ENCODE measurements at places on chromosomes 3 and 15.
A peak's percentile ranks its signal among the peaks of the same experiment; 100 is the strongest.

GRCh38 chr15:60460931-60461330 is 18.0 kb downstream of the ICE2 start:
- DNase-seq: no peak

DNA sequence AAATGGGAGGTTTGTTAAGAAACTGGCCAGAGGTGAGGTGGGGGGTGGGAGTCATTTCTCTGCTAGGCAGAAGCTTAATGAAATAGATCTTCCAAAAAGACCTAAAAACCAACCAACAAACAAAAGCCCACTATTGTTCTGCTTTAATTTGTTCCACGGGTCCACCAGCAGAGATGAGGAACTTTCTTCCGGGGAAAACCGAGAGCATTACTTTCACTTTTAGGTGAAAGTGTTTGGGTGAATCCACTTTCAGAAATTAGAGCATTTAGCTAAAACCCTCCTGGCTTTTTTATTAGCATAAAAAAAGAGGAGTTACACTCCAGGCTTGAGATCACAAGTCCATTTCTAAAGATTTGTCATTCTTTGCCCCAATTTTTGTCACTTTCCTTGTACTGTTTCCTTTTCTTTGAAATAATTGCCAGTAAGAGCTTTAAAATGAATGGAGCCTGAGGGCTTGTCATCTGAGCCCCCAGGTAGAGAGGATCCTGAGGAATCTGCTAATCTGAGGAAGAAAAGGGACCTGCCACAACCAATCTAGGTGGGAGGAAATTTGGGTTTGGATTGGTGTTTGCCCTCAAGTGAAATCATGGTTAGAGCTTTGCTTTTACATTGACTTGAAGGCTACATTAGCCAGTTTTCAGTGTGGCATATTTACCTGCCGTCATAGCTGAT is 667.6 kb downstream of the NAALADL2 start:
- no peak for DNase-seq

- no peak for DNase-seq
These were observed 71.4 kb downstream of the ITGB5 start for GRCh38 chr3:124815781-124816180.

- no peak for DNase-seq
These were observed 759.9 kb upstream of the ALCAM start for GRCh38 chr3:104606812-104607211.

GRCh38 chr3:30059240-30059639 is 547.2 kb upstream of the TGFBR2 start:
- DNase-seq: no peak

GRCh38 chr3:181629711-181630110 is 82.0 kb upstream of the SOX2 start:
- DNase-seq: no peak

DNA sequence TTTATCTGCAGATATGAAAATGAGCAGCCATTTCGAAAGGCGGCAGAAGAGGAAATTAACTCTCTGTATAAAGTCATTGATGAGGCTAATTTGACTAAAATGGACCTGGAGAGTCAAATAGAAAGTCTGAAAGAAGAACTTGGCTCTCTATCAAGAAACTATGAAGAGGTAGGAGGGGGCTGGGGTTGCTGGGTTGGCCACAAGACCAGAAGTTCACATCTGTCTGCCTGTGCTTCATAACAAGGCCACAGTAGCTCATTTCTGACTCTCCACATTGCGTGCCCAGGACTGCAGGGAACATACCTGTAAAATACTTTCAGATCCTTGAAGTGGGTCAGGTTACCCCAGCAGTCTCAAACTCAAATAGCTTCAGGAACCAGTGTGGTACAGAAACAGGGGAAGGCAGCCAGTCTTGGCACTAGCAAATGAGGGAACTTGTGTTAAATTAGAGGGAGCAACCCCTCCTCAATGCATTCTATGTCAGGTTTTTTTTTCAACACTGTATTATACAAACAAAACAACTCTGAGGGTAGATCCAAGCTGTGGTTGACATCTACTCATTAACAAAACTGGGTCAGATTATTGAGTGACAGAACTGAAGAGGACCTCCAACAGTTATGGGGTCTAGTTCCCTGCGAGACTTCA is 48.7 kb downstream of the BFSP2 start:
- peak; percentile 64 for DNase-seq

GRCh38 chr3:196502775-196503195 is 783 bp downstream of the RNF168 start:
- DNase-seq: peak; percentile 58

- no peak for DNase-seq
These were observed 239.6 kb downstream of the GBE1 start for GRCh38 chr3:81521855-81522254.

DNA sequence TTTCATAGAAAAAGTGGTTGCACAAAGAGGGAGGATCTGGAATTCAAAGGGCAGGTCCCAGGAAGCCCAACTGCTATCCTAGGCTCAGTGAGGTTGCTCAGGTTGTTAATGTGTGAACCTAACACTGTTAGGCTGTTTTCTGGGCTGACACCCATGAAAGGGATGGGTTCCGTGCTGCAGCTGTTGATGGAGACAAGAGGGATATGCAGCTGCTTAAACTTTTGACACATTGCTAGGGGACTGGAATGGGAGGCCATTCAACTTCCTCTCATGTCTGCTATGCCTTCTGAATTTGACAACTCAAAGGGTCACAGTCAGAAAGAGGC is 198.0 kb upstream of the NR2E3 start:
- DNase-seq: no peak

DNA sequence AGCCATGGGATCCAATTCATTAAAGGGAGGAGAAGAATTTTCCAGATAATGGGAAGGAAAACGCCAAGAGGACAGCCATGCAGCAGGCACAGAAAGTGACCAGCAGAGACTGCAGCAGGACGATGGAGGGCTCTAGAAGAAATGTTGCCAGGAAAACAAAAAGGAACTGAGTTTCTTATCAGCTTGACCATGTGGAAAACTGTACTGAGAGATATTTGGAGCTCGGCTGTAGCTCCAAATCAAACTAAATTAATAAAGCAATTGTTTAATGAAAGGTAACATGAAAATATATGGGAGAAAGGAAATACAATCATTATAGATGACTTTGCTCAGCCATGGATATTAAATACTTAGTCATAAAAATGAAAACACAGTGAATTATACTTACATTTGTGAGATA is 63.7 kb downstream of the SSR3 start:
- DNase-seq: no peak

- DNase-seq: no peak
These were observed 240.0 kb upstream of the SEMA6D start for GRCh38 chr15:47477341-47477740.

DNA sequence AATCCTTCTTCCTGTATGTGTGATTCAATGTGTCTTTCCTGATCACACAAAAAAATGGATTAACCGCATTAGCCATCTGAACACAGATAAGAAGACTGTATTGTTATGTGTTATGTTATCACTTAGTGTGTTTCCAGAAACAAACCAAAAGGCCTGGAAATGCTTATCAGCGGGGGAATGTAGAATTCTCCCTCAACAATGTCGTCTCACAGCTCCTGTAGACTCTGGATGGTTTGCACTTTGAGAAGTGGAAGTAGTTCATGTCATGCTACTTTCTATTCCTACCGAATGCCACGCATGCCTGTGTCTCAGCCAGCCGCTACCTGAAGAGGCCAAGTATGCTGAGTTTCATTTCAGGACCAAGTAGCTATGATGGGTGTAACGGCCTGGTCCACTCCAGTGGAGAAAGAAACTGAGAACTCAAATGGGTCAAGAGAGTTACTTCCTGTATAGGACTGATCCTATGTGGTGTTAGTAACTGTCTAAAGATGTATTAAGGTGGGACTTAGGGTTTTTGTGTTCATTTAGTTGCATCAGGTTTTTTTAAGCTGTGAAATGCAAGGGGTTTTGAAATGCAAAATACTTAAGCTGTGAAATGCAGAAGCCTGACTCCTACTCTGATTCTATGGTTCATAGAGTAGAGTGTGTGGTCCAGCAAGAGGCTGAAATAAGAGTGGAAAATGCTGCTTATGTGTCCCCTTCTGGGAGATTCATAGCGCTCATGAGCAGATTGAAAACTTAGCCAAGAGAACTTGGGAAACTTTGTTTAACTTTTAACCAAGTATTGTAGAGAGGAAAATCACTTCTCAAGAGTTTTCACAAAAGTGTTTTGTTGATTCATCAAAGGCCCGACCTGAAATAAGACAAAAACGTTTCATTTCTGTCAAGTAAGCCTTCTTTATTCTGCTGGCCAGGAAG is 118.5 kb upstream of the LMOD3 start:
- DNase-seq: no peak

GRCh38 chr3:120604382-120604781 is 8.2 kb downstream of the NDUFB4 start:
- DNase-seq: no peak

DNA sequence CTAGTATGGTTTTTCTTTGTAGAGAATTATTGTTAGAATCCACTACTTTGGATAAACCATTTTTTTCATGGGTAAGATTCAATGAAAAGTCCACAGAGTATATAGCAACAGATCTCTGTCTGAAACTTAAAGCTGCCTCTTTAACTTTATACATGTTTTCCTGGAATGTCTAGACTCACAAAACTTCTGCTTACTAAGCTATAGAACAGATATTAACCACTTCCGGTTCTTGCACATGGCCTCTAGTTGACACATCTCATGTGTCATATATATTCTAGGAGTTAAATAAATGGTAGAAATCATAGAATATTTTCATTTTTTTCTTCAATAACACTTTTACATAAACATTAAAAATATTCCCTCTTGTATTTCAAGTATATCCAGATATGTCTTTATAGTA is 1693.9 kb downstream of the SI start:
- no peak for DNase-seq

DNA sequence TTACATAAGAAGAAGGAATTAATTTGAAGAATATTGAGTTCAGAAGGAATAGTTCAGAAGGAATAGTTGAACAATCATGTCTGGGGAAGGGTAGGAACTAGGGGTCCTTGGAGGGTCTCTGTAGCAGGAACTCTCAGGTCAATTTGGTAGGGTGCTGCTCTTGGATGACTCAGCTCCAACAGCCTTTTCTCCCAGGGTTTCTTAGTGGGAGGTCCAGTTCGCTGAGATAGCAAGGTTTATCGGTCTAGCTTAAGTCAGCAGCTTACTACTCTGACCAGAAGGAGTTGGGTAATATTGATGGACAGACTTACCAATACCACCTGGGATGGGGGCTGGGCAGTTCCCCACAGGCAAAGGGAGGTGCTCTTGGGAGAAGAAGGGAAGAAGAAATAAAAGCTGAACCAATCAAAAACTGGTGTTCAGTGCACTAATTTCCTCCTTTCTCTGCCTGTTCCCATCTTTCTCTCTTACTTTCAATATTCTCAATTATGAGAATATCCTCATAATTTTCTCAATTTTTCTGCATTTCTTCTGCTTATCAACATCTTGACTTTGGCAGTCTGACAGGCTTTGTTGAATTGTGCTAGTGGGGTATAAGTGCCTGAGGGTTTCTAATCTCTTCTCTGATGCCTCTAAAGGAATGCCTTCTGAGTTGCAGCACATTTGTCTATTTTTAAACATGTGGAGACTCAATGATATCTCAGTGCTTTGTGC is 14.4 kb upstream of the MITF start:
- DNase-seq: no peak

All from activated naive CD4-positive, alpha-beta T cell treated with Interleukin-2 at 50 U/mL for 16 hours (primary cell).